Right lobe of liver (tissue), 6 donors: ENCODE measurements at places on chromosomes 16 and 17. TPM values are rescaled to one million over a fixed set of nuclear protein-coding genes. Genes with fewer than 3 reads are reported as not detected.

DNA sequence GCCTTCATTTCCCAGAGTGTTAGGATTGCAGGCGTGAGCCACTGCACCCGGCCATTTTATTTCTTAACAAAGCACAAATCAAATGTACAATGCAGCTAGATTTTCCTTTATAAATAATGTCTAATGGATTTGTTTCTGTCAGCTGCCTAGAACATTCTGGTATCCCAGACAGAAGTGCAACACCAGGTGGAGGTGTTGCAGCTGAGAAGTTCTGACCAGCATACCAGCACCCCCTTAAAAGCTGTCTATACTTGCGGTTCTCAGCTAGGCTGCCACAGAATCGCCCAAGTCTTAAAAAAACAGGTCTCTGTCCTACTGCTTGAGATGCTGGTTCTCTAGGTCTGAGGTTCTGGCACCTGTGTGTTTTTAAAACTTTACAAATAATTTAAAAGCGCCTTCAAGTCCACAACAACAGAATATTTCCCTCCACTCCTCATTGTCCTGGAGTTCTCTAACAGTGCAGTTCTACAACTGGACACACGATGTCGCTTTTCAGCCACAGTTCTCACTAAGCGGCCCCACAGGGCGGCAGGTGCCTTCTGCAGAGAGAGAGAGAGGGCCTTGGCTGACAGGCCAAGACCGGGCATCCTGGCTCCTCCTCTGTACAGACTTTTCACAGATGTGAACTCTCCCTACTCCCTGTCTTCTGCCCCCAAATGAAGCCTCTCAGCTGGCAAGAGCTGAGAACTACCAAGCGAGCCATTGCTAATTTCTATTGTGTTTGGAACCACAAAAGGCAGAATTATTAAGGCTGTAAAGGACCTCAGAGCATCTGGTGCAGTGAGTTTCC, 32.6 kb upstream of the MEOX1 start:
- no peak overlapping the region for H3K4me3 ChIP-seq
- DNase-seq = peak; percentile 74
- H3K4me1 ChIP-seq = no peaks in the 10 kb centered on the region
- no peaks in the 10 kb centered on the region for H3K27me3 ChIP-seq
- H3K27ac ChIP-seq = no peak overlapping the region

The ZNF423 gene
- total RNA-seq = 1.1 TPM

GRCh38 chr16:81456523-81457325, 12.1 kb downstream of the CMIP start:
- no peaks in the 10 kb centered on the region for H3K36me3 ChIP-seq
- H3K27me3 ChIP-seq = no peaks in the 10 kb centered on the region
- H3K4me3 ChIP-seq = peak overlapping the region; percentile 18

- H3K4me3 ChIP-seq = no peak overlapping the region
- no peaks in the 10 kb centered on the region for H3K27me3 ChIP-seq
- peaks cover 10% of the 10 kb centered on the region for H3K36me3 ChIP-seq
- DNase-seq = no peak
- H3K4me1 ChIP-seq = peaks cover 18% of the 10 kb centered on the region
Measured at GRCh38 chr16:87454391-87454790, 38.4 kb downstream of the ZCCHC14 start.

DNA sequence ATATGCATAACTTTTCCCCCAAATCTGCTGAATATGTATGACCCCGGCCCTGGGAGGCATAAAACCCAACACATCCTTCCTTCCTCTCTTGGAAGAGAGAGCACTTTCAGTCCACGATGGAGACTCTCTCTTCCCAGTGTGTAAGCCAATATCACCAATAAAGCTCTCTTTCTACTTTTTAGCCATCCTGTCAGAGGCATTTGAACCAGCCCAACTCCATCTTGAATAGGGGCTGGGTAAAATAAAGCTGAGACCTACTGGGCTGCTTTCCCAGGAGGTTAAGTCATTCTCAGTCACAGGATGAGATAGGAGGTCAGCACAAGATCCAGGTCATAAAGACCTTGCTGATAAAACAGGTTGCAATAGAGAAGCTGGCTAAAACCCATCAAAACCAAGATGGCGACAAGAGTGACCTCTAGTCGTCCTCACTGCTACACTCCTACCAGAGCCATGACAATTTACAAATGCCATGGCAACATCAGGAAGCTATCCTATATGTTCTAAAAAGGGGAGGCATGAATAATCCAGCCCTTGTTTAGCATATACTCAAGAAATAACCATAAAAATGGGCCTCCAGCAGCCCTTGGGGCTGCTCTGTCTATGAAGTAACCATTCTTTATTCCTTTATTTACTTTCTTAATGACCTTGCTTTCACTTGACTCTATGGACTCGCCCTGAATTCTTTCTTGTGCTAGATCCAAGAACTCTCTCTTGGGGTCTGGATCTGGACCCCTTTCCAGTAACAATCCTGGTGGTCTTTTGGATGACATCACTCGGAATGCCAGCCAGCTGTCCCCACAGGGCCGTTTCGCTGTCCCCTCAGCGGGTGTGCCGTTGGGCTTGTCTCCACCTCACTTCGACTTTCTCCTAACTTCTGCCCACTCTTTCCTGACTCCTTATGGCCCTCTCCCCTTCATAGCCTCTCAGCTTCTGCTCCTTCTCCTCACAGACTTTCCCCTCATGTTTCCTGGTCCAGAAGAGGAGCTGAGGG, 53.4 kb upstream of the NKD1 start:
- H3K27me3 ChIP-seq = no peaks in the 10 kb centered on the region
- H3K36me3 ChIP-seq = no peaks in the 10 kb centered on the region
- no peak overlapping the region for H3K4me3 ChIP-seq
- DNase-seq = no peak
- H3K27ac ChIP-seq = no peak overlapping the region

- peak; percentile 65 for DNase-seq
- no peaks in the 10 kb centered on the region for H3K27me3 ChIP-seq
- H3K4me1 ChIP-seq = no peaks in the 10 kb centered on the region
- H3K36me3 ChIP-seq = no peaks in the 10 kb centered on the region
- H3K27ac ChIP-seq = peak overlapping the region; percentile 64
Measured at GRCh38 chr17:78882540-78883088, 20.4 kb downstream of the CEP295NL start.

The MARVELD3 gene
- total RNA-seq = 9.2 TPM

The SPEM2 gene
- total RNA-seq = not detected

GRCh38 chr16:27618606-27619327, 68.8 kb downstream of the KATNIP start:
- no peak overlapping the region for H3K27ac ChIP-seq
- no peaks in the 10 kb centered on the region for H3K36me3 ChIP-seq
- H3K4me3 ChIP-seq = no peak overlapping the region
- no peaks in the 10 kb centered on the region for H3K4me1 ChIP-seq
- no peak for DNase-seq

The REXO5 gene
- 2.2 TPM for total RNA-seq

GRCh38 chr17:44565866-44566443, 8.7 kb downstream of the FZD2 start:
- H3K4me3 ChIP-seq = no peak overlapping the region
- no peak for DNase-seq

DNA sequence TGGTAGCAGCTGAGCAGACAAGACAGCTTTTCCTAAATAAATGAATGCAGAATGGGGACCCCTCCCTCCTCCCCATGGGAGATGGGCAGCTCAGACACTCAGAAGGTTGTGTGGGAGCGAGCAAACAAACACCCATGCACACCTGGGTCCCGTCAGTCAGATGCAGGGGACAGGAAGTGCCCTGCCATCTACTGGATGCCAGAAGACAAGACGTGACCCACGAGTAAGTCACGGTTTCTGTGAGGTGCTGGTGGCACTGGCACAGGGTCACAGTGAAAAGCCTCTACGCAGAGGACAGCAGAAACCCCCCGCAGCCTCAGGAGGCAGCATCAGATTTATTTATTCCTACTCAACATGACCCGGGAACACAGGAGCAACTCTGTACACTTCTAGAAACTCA, 8.4 kb downstream of the HBQ1 start:
- no peaks in the 10 kb centered on the region for H3K27me3 ChIP-seq
- H3K27ac ChIP-seq = no peak overlapping the region
- H3K36me3 ChIP-seq = peaks cover 6% of the 10 kb centered on the region
- H3K4me3 ChIP-seq = no peak overlapping the region

DNA sequence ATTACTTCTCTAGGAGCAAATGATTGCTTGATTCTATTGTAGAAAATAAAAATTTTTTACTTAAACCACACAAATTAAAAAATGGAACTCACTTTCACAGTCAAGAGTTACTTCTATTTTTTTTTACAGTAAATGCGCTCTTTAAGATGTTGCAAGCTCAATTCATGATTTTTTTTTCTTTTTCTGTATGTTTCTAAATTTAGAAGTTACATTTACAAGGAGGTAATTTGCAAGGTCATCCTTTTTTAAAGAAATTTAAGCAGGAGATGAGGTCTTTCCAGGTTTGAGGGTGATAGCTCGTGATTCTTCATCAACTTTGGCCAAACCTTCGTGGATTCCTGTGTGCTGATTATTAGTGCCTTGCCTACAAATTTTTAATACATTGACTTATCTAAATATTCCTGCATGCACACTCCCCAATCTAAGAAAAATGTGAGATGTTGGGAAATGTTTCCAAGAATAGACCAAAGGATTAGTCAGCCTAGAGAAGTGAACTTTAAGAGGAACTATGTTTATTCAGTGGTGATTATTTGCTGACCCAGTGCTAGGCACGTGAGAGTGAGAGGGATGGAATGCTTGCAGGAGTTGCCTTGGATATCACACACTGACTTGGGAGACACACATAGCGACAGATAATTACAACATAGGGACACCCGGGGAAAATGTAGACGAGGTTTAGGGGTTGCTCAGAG, 429.8 kb downstream of the MAF start:
- no peaks in the 10 kb centered on the region for H3K27me3 ChIP-seq
- H3K27ac ChIP-seq = no peak overlapping the region
- DNase-seq = no peak
- H3K4me1 ChIP-seq = peaks cover 3% of the 10 kb centered on the region

DNA sequence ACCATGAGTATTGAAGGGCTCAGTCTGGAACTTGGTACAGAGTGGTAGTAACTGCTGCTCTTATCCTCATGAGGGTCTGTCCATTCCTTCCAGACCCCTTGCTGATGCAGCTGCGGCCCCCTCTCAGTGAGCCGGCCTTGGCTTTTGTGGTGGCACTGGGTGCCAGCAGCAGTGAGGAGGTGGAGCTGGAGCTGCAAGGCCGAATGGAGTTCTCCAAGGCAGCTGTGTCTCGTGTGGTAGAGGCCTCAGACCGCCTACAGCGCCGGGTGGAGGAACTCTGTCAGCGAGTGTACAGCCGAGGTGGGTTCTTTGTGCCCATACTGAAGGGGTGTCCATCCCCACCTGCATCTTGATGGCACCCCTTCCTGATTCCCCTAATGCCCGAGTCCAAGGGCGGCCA, 2.0 kb downstream of the RNF40 start:
- H3K36me3 ChIP-seq = peaks cover 46% of the 10 kb centered on the region
- no peak for DNase-seq
- H3K4me1 ChIP-seq = peaks cover 24% of the 10 kb centered on the region
- no peak overlapping the region for H3K4me3 ChIP-seq
- no peaks in the 10 kb centered on the region for H3K27me3 ChIP-seq

DNA sequence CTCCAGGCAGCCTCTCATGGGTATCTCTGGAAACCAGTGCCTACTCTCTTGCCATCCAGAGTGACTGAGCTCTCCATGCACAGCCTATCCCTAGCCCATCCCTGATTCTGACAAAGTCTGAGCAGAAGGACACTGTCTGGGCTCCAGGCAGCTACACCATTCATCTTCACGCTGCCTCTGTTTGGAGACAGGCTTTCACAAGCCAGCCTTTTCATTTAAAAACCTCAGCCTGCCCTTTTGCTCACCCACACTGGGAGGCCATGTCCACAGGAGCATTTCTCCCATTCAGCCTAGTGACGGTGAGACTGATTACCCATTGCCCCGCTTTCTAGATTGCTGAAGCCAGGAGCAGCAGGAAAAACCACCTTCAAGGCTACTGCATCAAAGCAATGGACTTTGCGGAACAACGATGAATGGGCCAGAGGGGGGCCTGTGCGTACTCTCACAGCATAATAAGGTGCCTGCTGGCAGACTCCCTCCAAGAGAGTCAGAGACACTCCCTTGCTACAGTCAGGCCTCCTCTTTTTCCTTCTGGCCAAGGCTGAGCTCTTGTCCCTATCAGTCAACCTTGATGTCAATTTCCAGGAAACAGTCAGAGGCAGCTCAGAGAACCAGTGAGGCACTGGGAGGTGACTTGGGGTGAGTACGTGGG, 24.7 kb upstream of the CDH13 start:
- no peak overlapping the region for H3K4me3 ChIP-seq
- H3K27ac ChIP-seq = no peak overlapping the region
- no peaks in the 10 kb centered on the region for H3K4me1 ChIP-seq
- H3K27me3 ChIP-seq = no peaks in the 10 kb centered on the region

- no peaks in the 10 kb centered on the region for H3K36me3 ChIP-seq
- H3K27me3 ChIP-seq = no peaks in the 10 kb centered on the region
- no peak overlapping the region for H3K4me3 ChIP-seq
- DNase-seq = peak; percentile 93
Measured at GRCh38 chr16:72848759-72849664, 198.9 kb downstream of the ZFHX3 start.

The TBC1D3G gene
- not detected for total RNA-seq

- no peak overlapping the region for H3K4me3 ChIP-seq
- no peak overlapping the region for H3K27ac ChIP-seq
Measured at GRCh38 chr17:38485146-38485468, 56.8 kb downstream of the ARHGAP23 start.

- no peaks in the 10 kb centered on the region for H3K4me1 ChIP-seq
- DNase-seq = no peak
- no peak overlapping the region for H3K27ac ChIP-seq
- H3K36me3 ChIP-seq = no peaks in the 10 kb centered on the region
- H3K27me3 ChIP-seq = no peaks in the 10 kb centered on the region
Measured at GRCh38 chr16:9402293-9402860, 310.9 kb downstream of the HAPSTR1 start.

DNA sequence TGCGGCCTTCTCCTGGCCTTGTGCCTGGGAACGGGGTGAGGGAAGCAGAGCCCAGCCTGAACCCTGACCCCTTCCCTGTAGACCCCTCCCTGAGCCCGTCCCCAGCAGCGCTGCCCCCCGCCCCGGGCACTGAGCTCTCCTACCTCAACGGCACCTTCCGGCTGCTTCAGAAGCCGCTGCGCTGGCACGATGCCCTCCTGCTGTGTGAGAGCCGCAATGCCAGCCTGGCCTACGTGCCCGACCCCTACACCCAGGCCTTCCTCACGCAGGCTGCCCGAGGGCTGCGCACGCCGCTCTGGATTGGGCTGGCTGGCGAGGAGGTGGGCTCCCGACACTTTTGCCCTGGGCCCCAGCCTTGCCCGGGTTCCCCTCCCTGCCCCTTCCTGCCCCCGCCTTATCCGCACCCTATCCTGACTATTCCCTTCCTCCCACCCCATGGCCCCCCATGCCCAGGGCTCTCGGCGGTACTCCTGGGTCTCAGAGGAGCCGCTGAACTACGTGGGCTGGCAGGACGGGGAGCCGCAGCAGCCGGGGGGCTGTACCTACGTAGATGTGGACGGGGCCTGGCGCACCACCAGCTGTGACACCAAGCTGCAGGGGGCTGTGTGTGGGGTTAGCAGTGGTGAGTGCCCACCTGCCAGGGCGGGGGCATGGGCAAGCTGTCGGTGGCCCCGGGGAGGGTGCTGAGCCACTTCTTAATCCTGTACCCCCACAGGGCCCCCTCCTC, 62.1 kb downstream of the MRC2 start:
- H3K27ac ChIP-seq = no peak overlapping the region
- no peaks in the 10 kb centered on the region for H3K4me1 ChIP-seq
- H3K4me3 ChIP-seq = no peak overlapping the region
- no peaks in the 10 kb centered on the region for H3K36me3 ChIP-seq
- DNase-seq = no peak
- H3K27me3 ChIP-seq = no peaks in the 10 kb centered on the region

GRCh38 chr16:73056448-73056847, 8.5 kb upstream of the ZFHX3 start:
- DNase-seq = no peak
- H3K4me3 ChIP-seq = peak overlapping the region; percentile 58
- H3K27ac ChIP-seq = peak overlapping the region; percentile 99
- peaks cover 30% of the 10 kb centered on the region for H3K4me1 ChIP-seq
- H3K36me3 ChIP-seq = no peaks in the 10 kb centered on the region
